ENCODE measurements at places on chromosomes 7 and 10.

GRCh38 chr10:36506261-36506660, 619.1 kb upstream of the ANKRD30A start:
- no peak overlapping the region for H3K4me3 ChIP-seq
- DNase-seq = no peak
- H3K27me3 ChIP-seq = no peaks in the 10 kb centered on the region
- no peaks in the 10 kb centered on the region for H3K4me1 ChIP-seq

GRCh38 chr7:95395755-95396135, 430 bp downstream of the PON3 start:
- DNase-seq = no peak
- H3K4me1 ChIP-seq = no peaks in the 10 kb centered on the region
- H3K27me3 ChIP-seq = no peaks in the 10 kb centered on the region
- H3K27ac ChIP-seq = no peak overlapping the region

DNA sequence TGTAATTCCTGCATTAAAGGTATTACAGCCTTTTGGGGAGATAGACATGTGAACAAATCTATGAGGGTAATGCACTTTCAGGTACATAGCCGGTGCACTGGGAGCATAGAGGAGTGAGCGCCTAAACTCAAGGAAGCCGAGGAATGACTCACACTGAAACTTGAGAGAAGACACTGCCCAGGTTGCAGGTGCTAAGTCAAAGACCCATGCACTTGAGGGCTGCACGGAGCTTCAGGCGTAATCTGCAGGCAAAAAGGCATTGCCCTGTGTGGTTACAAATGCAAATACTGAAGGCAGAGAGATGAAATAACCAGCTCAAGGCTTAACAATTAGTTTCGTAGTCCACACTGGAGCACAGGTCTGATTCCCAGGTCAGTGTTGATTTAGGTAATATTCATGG, 51.0 kb upstream of the OSBPL3 start:
- no peak for DNase-seq
- no peaks in the 10 kb centered on the region for H3K27me3 ChIP-seq
- H3K36me3 ChIP-seq = no peaks in the 10 kb centered on the region
- H3K4me3 ChIP-seq = no peak overlapping the region
- no peaks in the 10 kb centered on the region for H3K4me1 ChIP-seq

DNA sequence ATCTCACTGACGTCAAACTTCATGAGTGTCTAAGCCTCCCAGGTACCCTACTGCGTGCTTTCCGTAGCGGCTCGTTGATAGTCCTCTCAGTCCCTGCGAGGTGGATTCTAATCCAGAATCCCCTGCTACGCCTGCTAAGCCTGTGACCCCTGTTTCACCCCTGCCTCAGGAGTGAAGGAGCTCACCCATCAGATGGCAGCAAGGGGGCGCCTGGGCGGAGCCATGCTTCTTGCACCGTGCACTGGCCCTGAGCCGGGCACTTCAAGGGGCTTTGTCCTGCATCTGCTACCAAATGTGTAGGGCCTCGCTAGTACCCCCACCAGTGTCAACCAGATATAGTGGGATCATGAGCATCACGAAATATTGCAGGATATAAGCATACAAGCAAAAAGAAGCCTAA, 918 bp upstream of the STRA8 start:
- H3K27me3 ChIP-seq = no peaks in the 10 kb centered on the region
- H3K27ac ChIP-seq = no peak overlapping the region
- H3K4me3 ChIP-seq = no peak overlapping the region
- no peaks in the 10 kb centered on the region for H3K4me1 ChIP-seq
- no peak for DNase-seq

- H3K27ac ChIP-seq = peak overlapping the region; percentile 95
- H3K36me3 ChIP-seq = no peaks in the 10 kb centered on the region
- H3K27me3 ChIP-seq = no peaks in the 10 kb centered on the region
Observed at GRCh38 chr10:72297281-72297804, 23.6 kb downstream of the DDIT4 start.

DNA sequence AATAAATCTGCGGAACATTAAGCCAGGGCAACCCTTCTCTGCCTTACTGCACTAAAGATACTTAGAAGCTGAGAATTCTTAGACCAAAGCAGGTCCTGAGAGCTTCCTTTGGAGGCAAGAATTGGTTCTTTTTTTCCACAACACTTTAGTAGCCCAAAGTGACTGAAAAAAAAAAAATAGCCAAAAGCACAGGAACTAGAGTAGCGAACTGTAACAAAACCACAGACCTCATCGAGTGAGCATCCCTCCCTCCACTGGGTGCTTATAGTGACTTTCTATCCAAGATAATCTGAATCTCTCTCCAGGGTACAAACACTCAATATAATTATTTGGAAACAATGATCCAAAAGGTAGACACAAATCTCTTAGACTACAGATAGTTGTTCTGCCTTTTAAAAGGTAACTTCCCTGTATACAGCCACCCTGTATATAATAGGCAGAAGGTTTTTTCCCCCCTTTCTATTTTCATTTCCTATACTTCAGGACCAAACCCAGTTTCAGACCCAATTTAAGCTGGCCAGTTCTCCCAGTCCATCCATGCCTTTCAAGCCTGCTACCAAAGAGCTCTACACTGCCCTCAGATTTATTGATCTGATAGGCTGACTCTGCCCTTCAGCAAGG, 31.6 kb upstream of the KCNIP2 start:
- H3K4me1 ChIP-seq = no peaks in the 10 kb centered on the region
- no peak overlapping the region for H3K27ac ChIP-seq
- no peaks in the 10 kb centered on the region for H3K36me3 ChIP-seq
- DNase-seq = no peak

DNA sequence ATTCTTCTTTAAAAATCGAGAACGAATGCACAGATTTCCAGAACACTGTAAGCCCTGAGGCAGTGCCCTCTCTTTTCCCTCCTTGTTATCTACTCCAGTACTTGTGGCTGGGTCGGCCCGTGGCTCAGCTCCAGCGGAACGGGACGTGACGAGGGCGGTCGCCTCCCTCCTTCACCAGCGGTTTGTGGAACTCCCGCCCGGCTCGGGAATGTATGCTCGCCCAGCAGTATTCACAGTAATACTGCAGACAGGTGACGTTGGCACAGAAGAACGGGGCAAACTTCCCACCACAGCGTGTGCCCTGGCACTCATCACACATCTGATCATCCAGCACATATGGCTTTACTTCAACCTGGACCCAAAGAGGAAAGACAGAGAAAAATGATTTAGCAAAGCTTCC, 128.5 kb downstream of the BTAF1 start:
- no peak for DNase-seq
- no peaks in the 10 kb centered on the region for H3K36me3 ChIP-seq
- no peaks in the 10 kb centered on the region for H3K27me3 ChIP-seq
- no peak overlapping the region for H3K27ac ChIP-seq
- no peaks in the 10 kb centered on the region for H3K4me1 ChIP-seq

DNA sequence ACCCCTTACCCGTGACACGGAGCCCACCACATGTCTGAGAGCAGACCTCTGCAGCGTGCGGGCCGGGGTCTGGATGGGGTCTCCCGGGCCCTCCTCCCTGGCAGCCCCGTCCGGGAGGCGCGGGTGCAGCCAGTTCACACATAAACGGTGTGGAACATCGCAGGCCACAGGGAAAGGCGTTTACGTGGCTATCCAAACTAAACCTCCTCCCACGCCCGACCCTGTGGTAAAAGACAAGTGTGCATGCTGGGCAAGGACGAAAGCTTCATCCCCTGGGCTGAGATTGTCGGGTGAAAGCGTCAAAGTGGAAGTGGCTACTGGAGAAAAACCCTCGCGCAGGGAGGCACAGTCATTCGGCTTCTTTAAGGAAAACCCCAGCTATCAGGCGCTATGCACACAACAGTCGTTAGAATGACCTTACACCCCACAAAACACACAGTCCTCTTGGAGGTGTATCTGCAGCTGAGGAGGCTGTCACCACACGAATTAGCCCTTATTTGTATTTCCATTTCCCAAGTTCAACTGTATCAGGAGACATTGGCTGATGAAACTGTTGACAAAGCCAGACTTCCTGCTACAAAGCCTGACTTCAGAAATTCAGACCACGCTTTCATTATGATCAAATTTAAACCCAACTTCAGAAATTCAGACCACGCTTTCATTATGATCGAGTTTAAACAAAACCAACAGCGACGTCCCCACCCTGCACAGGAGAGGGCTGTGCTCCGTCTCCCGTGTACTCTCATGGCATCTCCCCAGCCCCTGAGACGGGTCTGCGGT, 15.3 kb downstream of the GPER1 start:
- no peaks in the 10 kb centered on the region for H3K36me3 ChIP-seq
- no peak for DNase-seq
- H3K4me1 ChIP-seq = peaks cover 25% of the 10 kb centered on the region
- no peaks in the 10 kb centered on the region for H3K27me3 ChIP-seq

- H3K4me1 ChIP-seq = no peaks in the 10 kb centered on the region
- H3K4me3 ChIP-seq = no peak overlapping the region
- DNase-seq = no peak
- no peaks in the 10 kb centered on the region for H3K27me3 ChIP-seq
Observed at GRCh38 chr7:102942181-102942866, 29.5 kb downstream of the LRRC17 start.

DNA sequence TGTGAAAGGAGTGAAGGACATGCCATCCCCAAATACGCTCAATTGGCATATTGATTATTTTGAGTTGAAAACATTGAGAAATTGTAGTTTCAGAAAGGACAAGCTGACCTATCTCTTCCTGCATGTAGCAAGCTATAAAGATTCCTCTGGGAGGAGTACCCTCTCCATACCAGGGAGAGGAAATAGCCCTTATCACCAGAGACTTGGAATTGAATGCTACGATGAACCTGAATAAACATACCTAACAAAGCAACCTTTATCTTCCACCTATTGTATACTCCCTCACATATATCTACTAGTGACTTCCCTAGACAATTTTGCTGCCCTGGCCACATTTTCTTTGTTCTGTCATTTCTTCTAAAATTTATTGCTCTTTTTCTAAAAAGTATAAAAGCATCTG, 150.2 kb upstream of the EEPD1 start:
- H3K27ac ChIP-seq = no peak overlapping the region
- H3K27me3 ChIP-seq = no peaks in the 10 kb centered on the region
- no peaks in the 10 kb centered on the region for H3K4me1 ChIP-seq
- DNase-seq = no peak
- H3K4me3 ChIP-seq = no peak overlapping the region

DNA sequence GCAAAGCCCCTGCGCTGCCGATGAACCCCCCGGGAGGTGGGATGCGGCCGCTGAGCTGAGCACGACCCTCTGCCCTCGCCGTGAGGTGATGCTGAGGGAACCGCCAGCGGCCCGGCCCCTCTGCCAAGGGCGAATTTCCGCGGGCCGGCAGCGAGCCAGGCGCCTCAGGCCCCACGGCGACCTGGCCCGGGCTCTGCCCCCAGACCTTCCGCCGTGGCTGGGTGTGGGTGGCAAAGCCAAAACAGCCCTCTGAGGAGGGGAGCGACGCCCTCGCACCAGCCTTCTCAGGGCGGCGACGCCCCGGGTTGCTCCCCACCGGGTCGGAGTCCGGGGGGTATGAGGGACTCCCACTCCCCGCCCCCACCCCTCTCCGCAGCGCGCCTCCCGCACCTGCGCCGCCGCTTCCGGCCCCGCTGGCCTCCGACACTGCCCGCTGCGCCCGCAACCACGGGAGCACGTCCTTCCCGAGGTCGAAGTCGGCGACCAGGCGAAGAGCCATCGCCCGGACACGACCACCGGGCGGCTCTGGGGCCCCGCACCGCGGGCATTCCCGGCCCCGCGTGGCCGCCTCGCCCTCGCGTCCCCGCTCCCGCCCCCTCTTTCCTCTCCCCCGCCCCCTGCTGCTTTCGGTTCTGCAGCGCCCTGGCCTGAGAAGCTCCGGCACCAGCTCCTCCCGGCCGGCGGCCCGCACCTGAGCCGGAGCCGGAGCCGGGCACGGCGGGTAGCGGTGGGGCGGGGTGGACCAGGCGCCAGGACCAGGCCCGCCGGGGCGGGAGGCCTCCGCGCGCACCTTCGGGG, at the start of gene GSAP:
Gene GSAP (minus strand): TSS at position 527 of the 798 bp plus-strand sequence. CDS start 28 bp downstream, at position 499.
- H3K4me1 ChIP-seq = peaks cover 24% of the 10 kb centered on the region
- H3K27ac ChIP-seq = peak within 1 kb of the TSS; percentile 94
- peak within 1 kb of the TSS; percentile 47 for H3K4me3 ChIP-seq

DNA sequence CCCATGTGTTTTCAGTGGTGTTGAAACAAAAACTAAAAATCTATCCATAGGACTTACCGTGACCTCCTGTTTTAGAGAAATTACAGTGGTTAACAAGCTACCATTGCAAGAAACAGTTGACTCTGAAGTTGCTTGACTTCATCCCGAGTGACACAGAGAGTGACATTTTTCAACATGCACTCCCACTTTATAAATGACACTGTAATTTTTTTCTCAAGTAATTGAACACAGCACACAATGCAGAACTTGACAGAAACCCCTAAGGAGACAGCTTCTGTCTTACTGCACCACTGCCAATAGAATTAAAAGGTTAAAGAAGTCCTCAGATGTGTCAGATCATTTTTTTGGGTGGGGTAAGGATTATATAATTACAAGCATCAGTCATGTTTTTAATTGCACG, 246.1 kb downstream of the CELF2 start:
- H3K4me3 ChIP-seq = no peak overlapping the region
- no peaks in the 10 kb centered on the region for H3K27me3 ChIP-seq
- H3K36me3 ChIP-seq = no peaks in the 10 kb centered on the region
- H3K4me1 ChIP-seq = peaks cover 5% of the 10 kb centered on the region
- DNase-seq = no peak

GRCh38 chr7:142798451-142799436, 28.0 kb downstream of the PRSS2 start:
- no peak overlapping the region for H3K27ac ChIP-seq
- H3K4me1 ChIP-seq = peaks cover 17% of the 10 kb centered on the region
- no peaks in the 10 kb centered on the region for H3K36me3 ChIP-seq
- no peak for DNase-seq

- H3K36me3 ChIP-seq = no peaks in the 10 kb centered on the region
- DNase-seq = peak; percentile 43
- no peaks in the 10 kb centered on the region for H3K27me3 ChIP-seq
- H3K4me1 ChIP-seq = no peaks in the 10 kb centered on the region
- H3K4me3 ChIP-seq = no peak overlapping the region
Observed at GRCh38 chr10:77756319-77757232, 119.0 kb upstream of the KCNMA1 start.

Data from thyroid gland (tissue), 4 donors.